ENCODE measurements at places on chromosomes 6 and 20.

DNA sequence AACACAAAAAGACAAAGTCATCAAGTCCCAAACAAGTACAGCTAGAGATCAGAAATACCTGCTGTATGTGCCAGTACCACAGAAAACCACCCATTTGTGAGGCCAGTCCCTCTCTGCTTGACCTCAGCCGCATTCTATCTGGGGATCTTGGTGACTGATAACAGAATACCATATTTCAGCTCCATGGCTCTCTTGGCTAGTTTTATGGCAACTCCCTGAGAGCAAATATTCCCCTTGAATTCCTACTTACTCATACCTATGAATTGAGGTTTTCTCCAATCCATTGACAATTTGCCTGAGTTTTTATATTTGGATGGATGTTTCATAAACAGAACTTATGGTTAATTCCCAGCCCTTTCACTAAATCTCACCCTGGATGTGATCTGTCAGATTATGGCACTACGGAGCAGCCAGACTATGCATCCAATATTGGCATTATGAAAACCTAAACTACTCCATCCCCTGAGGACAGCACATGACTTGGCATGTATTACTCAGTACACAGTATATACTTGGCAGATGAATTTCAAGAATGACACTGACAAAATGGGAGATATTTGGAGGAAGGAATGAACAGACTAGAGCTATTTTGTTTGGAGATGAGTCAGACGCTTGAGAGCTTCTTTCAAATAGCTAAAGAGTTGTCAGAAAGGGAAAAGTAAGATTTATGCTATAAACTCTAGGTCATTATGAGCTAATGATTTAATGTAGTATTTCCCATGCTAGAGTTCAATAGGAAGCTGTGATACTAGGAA is 95.7 kb downstream of the PRDM1 start:
- DNase-seq: no peak

DNA sequence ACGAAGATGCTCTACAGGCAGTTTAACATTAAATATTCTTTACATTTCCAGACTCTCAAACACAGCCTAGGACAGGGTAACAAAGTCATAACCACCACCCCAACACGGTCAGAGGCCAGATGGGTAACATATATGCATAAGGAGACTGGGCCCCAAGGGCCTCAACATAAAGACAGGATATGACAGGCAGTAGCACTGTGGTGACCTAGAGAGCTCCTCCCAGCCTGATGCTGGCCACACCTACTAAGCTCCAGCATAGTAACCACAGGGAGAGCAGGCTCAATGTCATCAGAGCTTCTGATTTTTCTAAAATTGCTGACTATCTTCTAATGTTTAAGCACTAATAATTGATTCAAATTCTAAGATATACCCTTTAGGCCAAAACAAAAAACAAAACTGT is 21.7 kb downstream of the SMLR1 start:
- no peak for DNase-seq

GRCh38 chr6:91279740-91280493 is 693.0 kb upstream of the MAP3K7 start:
- no peak for DNase-seq

DNA sequence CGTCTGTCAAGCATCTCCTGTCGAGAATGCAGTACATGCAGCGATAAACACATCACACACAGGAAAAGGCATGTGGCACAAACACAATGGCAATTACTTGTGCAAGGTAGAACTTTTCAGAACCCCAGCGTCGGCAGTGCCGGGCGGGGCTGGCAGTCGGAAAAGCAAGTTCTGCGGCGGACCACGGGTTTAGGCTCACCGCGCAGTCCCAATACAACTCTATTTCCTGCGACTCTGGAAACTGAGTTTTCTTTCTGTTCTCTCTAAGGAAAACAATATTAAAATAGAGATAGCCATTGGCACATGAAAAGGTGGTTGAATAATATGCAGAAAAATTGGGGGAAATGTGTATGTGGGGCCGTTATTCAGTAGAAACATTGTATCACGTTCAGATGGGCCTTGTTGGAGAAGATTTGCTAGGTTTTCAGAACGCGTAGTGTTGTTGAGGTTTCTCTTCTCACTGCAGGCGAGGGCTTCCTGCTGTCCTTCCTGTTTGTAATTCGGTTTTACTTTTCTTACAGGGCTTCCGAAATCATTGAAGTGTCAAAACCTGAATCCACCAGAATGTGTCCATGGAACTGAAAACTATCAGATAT is 369.5 kb downstream of the THBS2 start:
- peak; percentile 29 for DNase-seq

DNA sequence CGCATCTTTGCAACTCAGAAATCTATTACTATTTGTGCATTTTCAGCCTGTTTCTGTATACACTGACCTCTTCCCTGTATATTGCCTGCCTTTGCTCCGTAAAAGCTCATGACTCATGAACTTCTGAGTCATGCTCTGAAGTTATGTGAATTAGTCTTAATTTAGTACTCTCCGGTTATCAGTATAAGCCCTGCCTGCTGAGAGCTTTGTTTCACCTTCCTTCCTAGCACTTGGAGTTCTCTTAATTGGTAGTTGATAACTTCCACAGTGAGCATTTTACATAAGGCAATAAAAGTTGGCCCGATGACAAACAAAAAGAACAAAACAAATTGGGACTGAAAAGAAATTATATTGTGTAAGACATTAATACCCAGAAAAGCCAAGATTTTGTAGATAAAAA is 231.4 kb downstream of the GJA1 start:
- DNase-seq: no peak

GRCh38 chr20:2859330-2860121 is 13.8 kb upstream of the PTPRA start:
- no peak for DNase-seq

DNA sequence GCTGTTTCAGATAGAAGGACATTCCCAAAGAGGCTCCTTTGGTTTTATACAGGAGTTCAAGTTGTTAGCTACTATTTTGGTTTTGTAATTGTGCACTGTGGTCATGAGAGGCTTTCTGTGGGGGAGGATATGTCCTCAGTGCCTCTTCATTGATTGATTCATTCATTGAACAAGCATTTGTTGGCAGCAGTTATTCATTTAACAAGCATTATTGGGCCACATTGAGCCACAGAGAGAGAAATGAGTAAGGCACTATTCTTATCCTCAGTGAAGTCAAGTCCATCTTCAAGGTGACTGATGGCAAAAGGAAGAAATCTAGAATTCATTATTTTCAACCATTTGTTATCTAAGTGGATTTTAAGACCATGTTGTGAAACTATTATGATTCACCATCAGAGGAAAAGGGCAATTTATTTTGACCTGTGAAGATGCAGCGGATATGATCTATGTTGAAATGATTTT is 697.2 kb upstream of the CITED2 start:
- DNase-seq: no peak

- DNase-seq: no peak
Measured at GRCh38 chr20:48158014-48158413, 372.7 kb upstream of the SULF2 start.

GRCh38 chr6:73520688-73521350 is at the start of gene EEF1A1:
Gene EEF1A1 (minus strand): TSS chr6:73521032. CDS start chr6:73520026, 1,006 bp downstream.
- DNase-seq: peak; percentile 97

GRCh38 chr6:6458172-6458571 is 130.3 kb upstream of the LY86 start:
- DNase-seq: no peak

Measured in NCI-H2029 treated with DMSO at 0.1 percent for 48 hours (cell line).